ENCODE measurements at places on chromosomes 11 and 22.

- DNase-seq, result no peak
Measured at GRCh38 chr11:105049481-105049880, 4.3 kb upstream of the CARD16 start.

DNA sequence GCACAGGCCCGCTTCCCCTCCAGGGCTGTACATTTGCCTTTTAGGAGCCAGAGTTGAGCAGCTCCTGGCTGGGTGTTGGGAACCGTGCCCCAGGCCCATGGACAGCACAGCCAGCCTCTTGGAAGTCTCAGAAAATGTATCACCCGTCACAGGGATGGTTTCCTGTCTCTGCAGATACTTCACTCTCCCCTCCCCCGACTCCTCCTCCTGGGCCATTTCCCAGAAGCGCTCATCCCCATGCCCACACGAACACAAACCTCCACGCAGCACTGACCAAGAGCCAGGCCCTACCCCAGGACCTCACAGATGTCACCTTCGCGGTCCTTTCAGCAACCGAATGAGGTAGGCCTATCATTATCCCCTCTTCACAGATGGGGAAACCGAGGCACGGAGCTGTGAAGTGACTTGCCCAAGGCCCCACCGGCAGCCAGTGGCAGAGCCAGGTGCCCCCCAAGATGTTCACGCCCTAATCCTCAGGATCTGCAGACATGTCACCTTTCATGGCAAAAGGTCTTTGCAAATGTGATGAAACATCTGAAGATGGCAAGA, 13.0 kb upstream of the PPARA start:
- DNase-seq, result no peak

DNA sequence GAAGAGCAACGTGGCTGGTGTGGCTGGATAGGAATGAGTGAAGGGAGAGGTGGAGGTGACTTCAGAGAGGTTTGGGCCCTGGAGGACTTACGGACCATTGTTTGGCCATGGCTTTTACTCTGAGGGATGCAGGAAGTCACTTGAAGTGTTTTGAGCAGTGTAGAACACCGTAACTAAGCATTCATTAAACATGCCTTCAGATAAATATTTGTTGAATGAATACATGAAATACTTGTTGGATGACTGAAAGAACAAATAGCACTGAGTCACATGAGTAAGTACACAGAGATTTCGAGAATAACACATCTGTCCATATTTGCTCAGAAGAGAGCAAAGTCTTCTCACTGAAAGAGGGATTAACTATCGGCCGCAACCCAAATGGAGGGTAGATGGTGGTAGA, 182.7 kb upstream of the SNX19 start:
- DNase-seq, result no peak

- peak; percentile 60 for DNase-seq
Measured at GRCh38 chr11:117316197-117316961, at the start of gene BACE1. TSS of gene BACE1 (minus strand) at chr11:117316256. CDS start at chr11:117315795, 461 bp downstream.

GRCh38 chr22:41885116-41885515, 29.8 kb downstream of the SHISA8 start:
- DNase-seq, result no peak

DNA sequence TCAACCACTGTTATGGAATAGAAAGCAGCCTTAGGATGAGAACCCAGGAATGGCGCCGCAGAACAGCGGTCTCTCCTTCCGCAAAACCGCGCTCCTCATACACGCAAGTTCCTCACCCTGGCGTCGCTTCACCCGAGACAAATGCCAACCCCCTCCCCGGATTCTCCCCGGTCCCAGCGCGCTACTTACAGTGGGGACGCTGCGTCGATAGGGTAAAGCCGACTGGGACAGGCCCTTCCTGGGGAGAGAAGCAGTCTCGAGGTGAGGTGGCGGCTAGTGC, 287 bp downstream of the RPS13 start:
- DNase-seq, result no peak

DNA sequence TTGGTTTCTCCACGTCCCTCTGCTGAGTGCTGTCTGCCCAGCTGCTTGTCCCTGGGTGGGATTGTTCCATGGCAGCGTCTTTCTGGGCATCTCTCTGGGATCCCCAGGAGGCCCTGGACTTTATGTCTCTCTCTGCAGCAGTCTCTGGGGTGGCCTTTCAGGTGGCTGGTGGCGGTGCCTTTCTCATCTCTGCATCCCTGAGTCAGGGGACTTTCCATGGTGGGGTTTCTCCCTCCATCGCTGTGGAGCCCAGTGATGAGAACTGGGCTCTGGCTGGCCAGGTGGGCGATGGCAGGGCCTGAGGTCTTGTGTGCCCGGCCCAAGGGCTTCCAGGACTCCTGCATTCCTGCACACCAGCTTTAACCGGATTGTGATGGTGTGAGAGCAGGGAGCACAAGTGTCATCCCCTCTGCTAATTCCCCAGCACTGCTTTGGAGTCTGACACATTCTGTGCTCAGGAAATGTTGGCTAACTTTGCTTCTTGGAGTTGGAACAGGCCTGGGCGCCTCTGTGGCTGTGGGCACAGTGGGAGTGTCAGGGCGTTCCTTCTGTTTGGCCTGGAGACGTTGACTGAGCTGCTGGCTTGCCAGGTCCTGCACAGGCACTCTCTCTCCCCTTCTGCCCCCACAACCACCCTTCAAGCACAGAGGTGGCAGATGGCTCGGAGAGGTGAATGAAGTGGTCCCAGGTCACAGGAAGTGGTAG, 27.9 kb downstream of the FAM83F start:
- no peak for DNase-seq

DNA sequence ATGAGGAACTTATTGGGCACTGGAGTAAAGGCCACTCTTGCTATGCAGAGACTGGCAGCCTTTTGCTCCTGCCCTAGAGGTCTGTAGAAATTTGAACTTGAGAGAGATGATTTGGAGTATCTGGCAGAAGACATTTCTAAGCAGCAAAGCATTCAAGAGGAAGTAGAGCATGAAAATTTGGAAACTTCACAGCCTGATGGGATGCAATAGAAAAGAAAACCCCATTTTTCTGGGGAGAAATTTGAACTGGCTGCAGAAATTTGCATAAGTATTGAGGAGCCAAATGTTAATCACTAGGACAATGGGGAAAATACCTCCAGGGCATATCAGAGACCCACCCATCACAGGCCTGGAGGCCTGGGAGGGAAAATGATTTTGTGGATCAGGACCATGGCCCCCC, 29.9 kb upstream of the CD44 start:
- DNase-seq, result no peak

DNA sequence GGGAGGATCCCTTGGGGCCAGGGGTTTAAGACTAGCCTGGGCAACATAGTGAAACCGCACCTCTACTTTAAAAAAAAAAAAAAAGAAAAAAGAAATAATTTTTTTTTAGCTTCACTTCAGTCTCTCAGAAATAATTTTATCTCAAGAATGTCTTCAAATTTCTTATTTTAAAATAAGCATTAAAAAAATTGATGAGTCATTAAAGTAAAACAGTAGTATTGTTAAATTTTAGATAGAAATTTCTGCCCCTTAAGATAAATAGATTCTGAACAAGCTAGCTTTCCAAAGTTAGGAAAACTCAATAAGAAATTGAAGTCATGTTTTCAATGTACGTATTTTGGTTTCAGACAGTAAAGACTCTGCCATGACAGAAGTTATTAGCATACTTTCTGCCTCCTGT, 7.7 kb upstream of the PACS1 start:
- DNase-seq, result no peak

Data from HS-5 (cell line).